Choroid plexus epithelial cell (primary cell): ENCODE measurements at places on chromosomes 7 and 10.

DNA sequence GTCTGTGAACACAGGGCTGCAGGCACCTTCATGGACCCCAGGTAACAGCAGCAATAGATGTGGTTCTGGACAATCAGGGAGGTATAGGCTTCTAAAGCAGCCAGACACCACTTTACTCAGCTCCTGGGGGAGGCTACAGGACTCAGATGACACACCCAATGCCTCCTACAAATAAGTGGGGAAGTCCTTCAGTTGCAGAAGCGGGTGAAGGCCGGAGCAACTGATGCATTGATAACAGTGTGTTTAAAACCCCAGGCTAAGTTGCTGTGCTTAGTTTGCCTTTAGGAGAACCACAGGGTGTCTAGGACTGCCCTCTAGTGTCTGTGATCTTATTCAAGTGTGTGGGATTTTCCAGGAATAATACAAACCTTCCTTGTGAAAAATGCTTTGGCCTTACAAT is 5.9 kb upstream of the ITGA8 start:
- DNase-seq = peak; percentile 82

GRCh38 chr7:151205730-151206129 is 4.6 kb downstream of the H2BK1 start:
- no peak for DNase-seq

DNA sequence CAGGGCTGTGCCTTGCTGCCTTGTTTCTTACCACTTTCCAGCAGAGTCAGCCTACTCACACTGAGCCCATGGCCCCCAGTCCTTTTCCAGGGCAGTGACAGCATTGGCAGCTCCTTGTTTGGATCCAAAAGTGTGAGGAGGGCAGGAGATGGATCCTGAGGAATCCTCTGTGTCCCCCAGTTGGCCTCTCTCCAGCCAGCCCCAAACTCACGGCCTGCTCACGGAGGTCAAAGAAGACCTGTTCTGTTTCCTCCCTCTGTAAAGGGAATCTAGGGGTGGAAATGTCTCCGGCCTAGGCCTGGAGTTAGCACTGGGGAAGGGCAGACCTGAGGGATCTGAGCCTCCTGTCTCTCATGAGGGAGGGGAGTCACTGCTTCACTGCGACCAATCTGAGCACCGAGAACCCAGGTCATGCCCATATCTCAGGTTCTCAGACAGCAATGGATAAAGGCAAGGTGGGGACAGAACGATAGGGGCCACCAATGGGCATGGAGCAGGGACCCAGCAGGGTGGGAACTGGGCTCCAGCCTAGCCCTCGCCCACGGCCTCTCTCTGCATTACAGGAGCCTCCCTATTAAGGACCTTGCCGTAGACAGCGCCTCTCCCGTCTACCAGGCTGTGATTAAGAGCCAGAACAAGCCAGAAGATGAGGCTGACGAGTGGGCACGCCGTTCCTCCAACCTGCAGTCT is 23.2 kb downstream of the LDB3 start:
- DNase-seq = no peak

DNA sequence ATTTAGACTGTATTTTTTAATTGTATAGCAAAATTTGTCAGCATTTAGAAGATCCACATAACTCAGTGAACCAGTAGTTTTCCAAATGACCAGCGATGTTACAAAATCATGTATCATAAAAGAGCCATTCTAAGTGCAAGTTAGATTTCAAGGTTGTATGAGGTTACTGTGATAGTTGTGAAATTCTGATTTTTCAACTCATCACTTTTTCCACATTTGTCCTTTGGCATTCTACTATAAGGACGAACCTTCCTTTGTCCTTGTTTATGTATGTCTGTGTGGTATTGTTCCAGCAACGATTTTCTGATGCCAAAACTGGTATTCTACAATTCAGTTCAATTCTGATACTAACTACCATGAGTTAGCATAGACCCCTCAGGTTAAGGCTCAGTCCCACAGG is 64.2 kb downstream of the TAX1BP1 start:
- DNase-seq = no peak

DNA sequence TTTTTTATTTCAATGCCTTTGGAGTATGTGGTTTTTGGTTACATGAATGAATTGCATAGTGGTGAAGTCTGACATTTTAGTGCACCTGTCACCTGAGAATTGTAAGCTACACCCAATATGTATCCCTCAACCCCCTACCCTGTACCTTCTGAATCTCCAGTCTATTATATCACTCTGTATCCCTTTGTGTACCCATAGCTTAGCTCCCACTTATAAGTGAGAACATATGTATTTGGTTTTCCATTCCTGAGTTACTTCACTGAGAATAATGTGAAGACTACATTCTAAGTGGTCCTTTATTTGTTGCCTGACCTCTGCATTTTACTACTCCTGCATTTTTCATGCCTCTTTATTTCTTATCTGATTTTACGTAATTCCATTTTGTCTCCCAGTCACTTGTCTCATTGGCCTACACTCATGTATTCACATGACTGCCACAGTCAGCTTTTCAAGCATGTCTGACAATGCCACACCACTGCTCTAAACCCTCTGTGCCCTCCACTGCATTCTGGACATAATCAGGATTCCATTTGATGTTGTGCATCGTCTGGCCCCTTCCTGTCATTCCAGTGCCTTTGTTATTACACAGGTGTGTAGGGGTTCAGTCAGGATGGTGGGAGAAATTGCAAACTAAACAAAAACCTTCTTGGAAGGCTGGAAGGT is 1325.5 kb downstream of the XPNPEP1 start:
- DNase-seq = no peak

- DNase-seq = no peak
Measured at GRCh38 chr7:33054261-33054964, 8.2 kb downstream of the NT5C3A start.

- DNase-seq = no peak
Measured at GRCh38 chr7:99573257-99573656, 14.8 kb downstream of the ZNF655 start.

- DNase-seq = no peak
Measured at GRCh38 chr10:98030093-98030821, at the start of gene CRTAC1. TSS of gene CRTAC1 (minus strand) at chr10:98030621. CDS start at chr10:98030472, 149 bp downstream.

- peak; percentile 50 for DNase-seq
Measured at GRCh38 chr7:17299483-17299991, 1.1 kb downstream of the AHR start.

DNA sequence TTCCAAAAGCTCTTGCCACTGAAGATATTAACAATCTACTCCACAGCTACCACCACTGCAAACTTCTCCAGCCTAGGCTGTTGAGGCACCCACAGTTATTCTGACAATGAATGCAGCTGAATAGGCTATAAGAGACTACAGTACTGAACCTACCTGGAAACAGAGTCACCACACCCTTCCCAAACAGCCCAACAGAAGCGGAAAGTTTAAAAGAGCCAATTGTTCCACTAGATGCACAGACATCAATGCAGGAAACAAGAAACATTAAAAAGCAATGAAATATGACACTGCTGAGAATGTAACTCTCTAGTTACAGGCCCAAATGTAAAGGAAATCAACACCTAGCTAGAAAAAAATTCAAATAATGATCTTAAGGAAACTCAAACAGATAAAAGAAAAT is 64.5 kb upstream of the PLA2G12B start:
- DNase-seq = no peak

DNA sequence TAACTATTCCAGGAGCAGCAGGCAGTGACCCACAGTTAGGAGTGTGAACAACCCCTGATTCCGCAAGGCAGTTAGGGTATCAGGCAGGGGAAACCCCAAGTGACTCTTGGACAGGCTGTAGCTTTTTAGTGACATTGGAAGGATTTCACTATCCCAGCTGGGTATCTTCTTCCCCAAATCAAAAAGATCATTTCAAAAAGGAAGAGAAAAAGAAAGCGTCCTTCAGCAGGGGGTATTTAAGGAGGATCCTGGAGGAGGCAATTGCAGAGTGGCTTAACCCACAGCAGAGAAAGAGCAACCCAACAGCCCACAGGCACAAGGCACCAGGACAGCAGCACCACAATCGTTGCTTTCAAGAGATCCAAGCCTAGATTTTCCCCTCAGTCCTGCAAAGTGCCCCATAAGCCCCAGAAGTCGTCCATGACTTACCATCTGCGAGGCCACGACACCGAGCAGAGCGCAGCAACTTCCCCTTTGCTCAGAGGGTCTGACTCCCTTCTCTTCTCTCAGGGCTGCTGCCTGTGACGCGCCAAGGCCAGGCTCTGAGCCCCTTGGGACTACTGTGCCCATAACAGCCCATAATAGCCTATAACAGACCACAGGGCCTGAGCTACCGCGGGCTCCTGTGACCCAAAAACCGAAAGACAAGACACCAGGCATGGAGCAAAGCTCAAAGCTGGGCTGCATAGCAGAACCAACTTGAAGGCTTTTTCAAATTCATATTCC is 19.8 kb downstream of the PIK3AP1 start:
- no peak for DNase-seq
